Activated naive CD8-positive, alpha-beta T cell treated with anti-CD3 and anti-CD28 coated beads for 36 hours (primary cell): ENCODE measurements at places on chromosomes 6 and 20. TPM values are rescaled to one million over a fixed set of nuclear protein-coding genes. Genes with fewer than 3 reads are reported as not detected.

DNA sequence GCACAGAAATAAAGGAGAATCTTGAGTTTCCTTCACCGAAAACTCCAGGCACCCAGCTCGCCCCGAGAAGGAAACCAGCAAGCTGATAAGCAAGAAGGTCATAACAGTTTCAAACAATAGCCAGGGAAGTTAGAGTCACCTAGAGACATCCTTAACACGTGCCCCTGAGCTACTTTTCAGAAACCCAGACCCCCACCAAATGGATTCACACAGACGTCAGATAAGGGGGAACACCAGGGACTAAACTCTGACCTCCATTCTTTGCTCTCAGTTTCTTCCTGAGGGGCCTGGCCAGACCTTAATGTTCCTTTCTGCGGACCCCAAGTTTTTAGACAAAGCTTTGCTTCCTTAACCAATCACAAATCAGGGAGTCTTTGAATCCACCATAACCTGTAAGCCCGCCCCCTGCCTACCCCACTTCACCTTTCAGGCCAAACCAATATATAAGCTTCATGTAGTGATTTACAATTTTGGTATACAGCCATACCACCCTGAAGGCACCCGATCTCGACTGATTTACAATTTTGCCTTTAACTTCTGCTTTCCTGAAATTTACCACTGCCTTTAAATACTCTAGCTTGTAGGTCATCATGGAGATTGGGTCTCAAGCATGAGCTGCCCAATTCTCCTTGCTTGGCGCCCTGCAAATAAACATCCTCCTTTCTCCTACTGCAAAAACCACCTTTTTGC, 11.7 kb downstream of the SOD2 start:
- H3K4me1 ChIP-seq: peaks cover 25% of the 10 kb centered on the region
- DNase-seq: no peak

- H3K27ac ChIP-seq: no peak overlapping the region
- DNase-seq: no peak
- H3K4me3 ChIP-seq: no peak overlapping the region
- H3K36me3 ChIP-seq: no peaks in the 10 kb centered on the region
- H3K4me1 ChIP-seq: no peaks in the 10 kb centered on the region
These were observed 75.4 kb downstream of the PERP start for GRCh38 chr6:138031850-138032249.

The CTCFL gene
- total RNA-seq: not detected

- peaks cover 17% of the 10 kb centered on the region for H3K36me3 ChIP-seq
- H3K4me3 ChIP-seq: no peak overlapping the region
- H3K27ac ChIP-seq: peak overlapping the region; percentile 76
- DNase-seq: no peak
- no peaks in the 10 kb centered on the region for H3K27me3 ChIP-seq
These were observed 16.3 kb downstream of the RRBP1 start for GRCh38 chr20:17665756-17666155.

GRCh38 chr20:49701241-49701790, 12.4 kb downstream of the B4GALT5 start:
- H3K36me3 ChIP-seq: peaks cover 17% of the 10 kb centered on the region
- H3K4me3 ChIP-seq: no peak overlapping the region
- peaks cover 66% of the 10 kb centered on the region for H3K4me1 ChIP-seq
- H3K27ac ChIP-seq: peak overlapping the region; percentile 54
- H3K27me3 ChIP-seq: no peaks in the 10 kb centered on the region

The SLC29A1 gene
- 102 TPM for total RNA-seq

DNA sequence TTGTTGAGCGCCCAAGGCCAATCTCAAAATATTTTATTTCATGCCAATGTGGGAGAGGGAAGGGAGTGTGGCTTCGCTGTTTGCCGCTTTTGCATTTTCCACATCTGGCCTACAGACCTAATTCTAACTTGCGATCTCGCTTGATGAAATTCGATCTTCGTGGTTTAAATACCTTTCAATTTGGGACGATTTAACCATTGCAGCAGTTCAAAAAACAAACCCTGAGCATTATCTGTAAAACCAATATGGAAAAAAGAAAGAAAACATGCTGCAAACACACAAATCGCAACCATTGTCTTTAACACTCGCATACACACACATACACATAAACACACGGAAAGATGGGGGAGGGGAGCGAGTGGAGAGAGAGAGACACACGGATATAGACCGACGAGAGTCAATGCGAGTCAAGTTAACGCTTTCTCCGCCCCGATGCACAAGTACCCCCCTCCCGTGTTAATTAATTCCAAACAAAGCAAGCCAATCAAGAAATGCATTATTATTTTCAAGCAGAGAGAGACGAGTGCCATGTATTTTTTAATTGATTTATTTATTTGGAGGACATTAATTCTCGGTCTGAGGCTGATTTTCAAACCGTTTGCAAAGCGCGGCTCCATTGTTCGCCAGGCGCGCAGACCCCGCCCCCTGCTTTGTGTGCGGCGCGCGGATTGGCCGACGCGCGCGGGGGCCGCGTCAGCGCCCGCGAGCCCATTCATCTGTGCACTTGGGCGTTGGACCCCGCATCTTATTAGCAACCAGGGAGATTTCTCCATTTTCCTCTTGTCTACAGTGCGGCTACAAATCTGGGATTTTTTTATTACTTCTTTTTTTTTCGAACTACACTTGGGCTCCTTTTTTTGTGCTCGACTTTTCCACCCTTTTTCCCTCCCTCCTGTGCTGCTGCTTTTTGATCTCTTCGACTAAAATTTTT, at the start of gene MARCKS:
TSS of gene MARCKS (plus strand) at position 721 of the 931 bp plus-strand sequence. CDS start 401 bp downstream, outside the sequence.
- peak within 1 kb of the TSS; percentile 11 for H3K27ac ChIP-seq
- peaks cover 10% of the 10 kb centered on the region for H3K4me1 ChIP-seq

The MRPS26 gene
- 70.9 TPM for total RNA-seq

GRCh38 chr6:19311786-19312185, 525.4 kb upstream of the ID4 start:
- no peak for DNase-seq
- no peaks in the 10 kb centered on the region for H3K4me1 ChIP-seq
- H3K27ac ChIP-seq: no peak overlapping the region
- no peak overlapping the region for H3K4me3 ChIP-seq

DNA sequence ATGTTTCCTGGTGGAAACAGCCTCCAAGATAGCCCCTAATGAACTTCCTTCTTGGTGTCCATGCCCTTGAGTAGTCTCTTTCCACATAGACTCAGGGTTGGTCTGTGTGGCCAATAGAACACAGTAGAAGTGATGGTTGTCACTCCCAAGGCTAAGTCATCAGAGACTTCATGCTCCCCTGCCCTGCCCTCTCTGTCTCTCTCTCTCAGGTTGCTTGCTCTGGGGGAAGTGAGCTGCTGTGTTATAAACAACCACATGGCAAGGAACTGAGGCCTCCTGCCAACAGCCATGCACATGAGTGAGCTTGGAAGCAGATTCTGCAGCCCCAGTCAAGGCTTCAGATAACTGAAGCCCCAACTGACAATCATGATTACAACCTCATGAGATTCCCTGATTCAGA, 85.3 kb upstream of the SLC22A16 start:
- H3K4me3 ChIP-seq: no peak overlapping the region
- H3K27ac ChIP-seq: no peak overlapping the region
- no peaks in the 10 kb centered on the region for H3K36me3 ChIP-seq

The FAM50B gene
- 8.7 TPM for total RNA-seq

DNA sequence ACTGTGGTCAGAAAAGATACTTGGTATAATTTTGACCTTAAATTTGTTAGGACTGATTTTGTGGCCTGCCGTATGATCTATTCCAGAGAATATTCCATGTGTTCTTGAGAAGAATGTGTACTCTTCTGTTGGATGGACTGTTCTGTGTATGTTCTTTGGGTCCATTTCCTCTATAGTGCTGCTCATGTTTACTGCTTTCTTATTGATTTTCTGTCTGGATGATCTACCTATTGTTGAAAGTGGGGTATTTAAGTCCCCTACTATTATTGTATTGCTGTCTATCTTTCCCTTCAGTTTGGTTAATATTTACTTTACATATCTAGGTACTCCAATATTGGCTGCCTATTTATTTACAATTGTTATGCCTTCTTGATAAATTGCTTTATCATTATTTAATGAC, 298.4 kb downstream of the BCKDHB start:
- no peak overlapping the region for H3K27ac ChIP-seq
- H3K27me3 ChIP-seq: no peaks in the 10 kb centered on the region
- H3K4me3 ChIP-seq: no peak overlapping the region

The KCNK16 gene
- total RNA-seq: not detected

The MUCL3 gene
- not detected for total RNA-seq

- H3K36me3 ChIP-seq: no peaks in the 10 kb centered on the region
- no peak overlapping the region for H3K27ac ChIP-seq
- peaks cover 81% of the 10 kb centered on the region for H3K27me3 ChIP-seq
- peaks cover 18% of the 10 kb centered on the region for H3K4me1 ChIP-seq
- no peak overlapping the region for H3K4me3 ChIP-seq
These were observed 879 bp upstream of the INSM1 start for GRCh38 chr20:20366876-20367574.

The ABHD12 gene
- total RNA-seq: 18.4 TPM

The FAM184A gene
- 3.7 TPM for total RNA-seq

- H3K4me1 ChIP-seq: peaks cover 30% of the 10 kb centered on the region
- H3K36me3 ChIP-seq: no peaks in the 10 kb centered on the region
- peak overlapping the region; percentile 91 for H3K4me3 ChIP-seq
- no peak for DNase-seq
- H3K27ac ChIP-seq: peak overlapping the region; percentile 77
These were observed 1.4 kb upstream of the NRN1 start for GRCh38 chr6:6008089-6008647.

The ULBP2 gene
- 0.43 TPM for total RNA-seq

The PIM1 gene
- total RNA-seq: 168 TPM

GRCh38 chr6:24583463-24584381, 62.3 kb downstream of the KIAA0319 start:
- peaks cover 10% of the 10 kb centered on the region for H3K27me3 ChIP-seq
- H3K4me1 ChIP-seq: peaks cover 6% of the 10 kb centered on the region
- H3K4me3 ChIP-seq: no peak overlapping the region
- H3K27ac ChIP-seq: no peak overlapping the region
- DNase-seq: peak; percentile 69

The ESR1 gene
- total RNA-seq: 1.1 TPM

The ZNF311 gene
- total RNA-seq: 1.0 TPM

The MOXD1 gene
- not detected for total RNA-seq

- DNase-seq: no peak
- H3K36me3 ChIP-seq: no peaks in the 10 kb centered on the region
- H3K27ac ChIP-seq: no peak overlapping the region
- no peak overlapping the region for H3K4me3 ChIP-seq
- H3K4me1 ChIP-seq: no peaks in the 10 kb centered on the region
These were observed 40.4 kb downstream of the CD40 start for GRCh38 chr20:46158476-46158987.

- H3K4me3 ChIP-seq: no peak overlapping the region
- peaks cover 13% of the 10 kb centered on the region for H3K4me1 ChIP-seq
- peaks cover 4% of the 10 kb centered on the region for H3K27me3 ChIP-seq
These were observed 16.3 kb downstream of the LRP11 start for GRCh38 chr6:149847939-149848267.

GRCh38 chr6:43347021-43347420, 22.4 kb downstream of the ZNF318 start:
- H3K27ac ChIP-seq: no peak overlapping the region
- no peak for DNase-seq
- H3K36me3 ChIP-seq: peaks cover 11% of the 10 kb centered on the region
- no peaks in the 10 kb centered on the region for H3K27me3 ChIP-seq
- H3K4me3 ChIP-seq: no peak overlapping the region
- H3K4me1 ChIP-seq: no peaks in the 10 kb centered on the region

GRCh38 chr6:40042232-40042631, 108.0 kb upstream of the MOCS1 start:
- no peaks in the 10 kb centered on the region for H3K36me3 ChIP-seq
- no peak for DNase-seq
- H3K27me3 ChIP-seq: peaks cover 18% of the 10 kb centered on the region

- peaks cover 2% of the 10 kb centered on the region for H3K4me1 ChIP-seq
- no peak for DNase-seq
- H3K4me3 ChIP-seq: no peak overlapping the region
- no peaks in the 10 kb centered on the region for H3K27me3 ChIP-seq
- H3K27ac ChIP-seq: no peak overlapping the region
These were observed 280.5 kb downstream of the SYNE1 start for GRCh38 chr6:152356662-152357061.

DNA sequence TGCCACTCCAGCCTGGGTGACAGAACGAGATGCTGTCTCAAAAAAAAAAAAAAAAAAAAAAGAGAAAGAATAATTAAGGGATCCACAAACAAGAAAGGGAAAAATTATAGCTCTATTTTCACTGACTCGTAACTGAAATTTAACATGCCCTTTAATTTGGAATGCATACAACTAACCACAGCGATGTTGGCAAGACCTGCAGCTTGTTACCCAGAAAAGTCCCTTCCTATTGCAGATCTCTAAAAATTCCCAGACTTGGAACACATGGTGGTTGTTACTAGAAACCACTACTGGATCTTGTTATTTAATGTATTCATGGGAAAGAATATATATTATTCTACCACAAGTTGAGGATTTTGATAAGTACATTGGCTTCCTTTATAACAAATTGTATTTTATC, 27.8 kb upstream of the SMIM28 start:
- H3K4me3 ChIP-seq: no peak overlapping the region
- H3K4me1 ChIP-seq: peaks cover 2% of the 10 kb centered on the region
- H3K27ac ChIP-seq: no peak overlapping the region
- DNase-seq: no peak

The DLL1 gene
- total RNA-seq: 4.3 TPM

- no peak overlapping the region for H3K4me3 ChIP-seq
- peaks cover 5% of the 10 kb centered on the region for H3K27me3 ChIP-seq
- no peaks in the 10 kb centered on the region for H3K36me3 ChIP-seq
- no peak overlapping the region for H3K27ac ChIP-seq
- DNase-seq: no peak
These were observed 71.8 kb upstream of the DSP start for GRCh38 chr6:7469696-7470095.

- peak; percentile 22 for DNase-seq
- peak overlapping the region; percentile 94 for H3K4me3 ChIP-seq
- H3K36me3 ChIP-seq: peaks cover 15% of the 10 kb centered on the region
- H3K4me1 ChIP-seq: peaks cover 50% of the 10 kb centered on the region
These were observed 107.5 kb upstream of the PRSS16 start for GRCh38 chr6:27139756-27140579.

The TFAP2B gene
- total RNA-seq: not detected

The TREML1 gene
- total RNA-seq: not detected

The PGC gene
- total RNA-seq: not detected

GRCh38 chr6:87066449-87067333, 28.2 kb downstream of the CGA start:
- DNase-seq: peak; percentile 22
- H3K4me1 ChIP-seq: no peaks in the 10 kb centered on the region
- no peaks in the 10 kb centered on the region for H3K36me3 ChIP-seq
- no peak overlapping the region for H3K4me3 ChIP-seq
- no peak overlapping the region for H3K27ac ChIP-seq

DNA sequence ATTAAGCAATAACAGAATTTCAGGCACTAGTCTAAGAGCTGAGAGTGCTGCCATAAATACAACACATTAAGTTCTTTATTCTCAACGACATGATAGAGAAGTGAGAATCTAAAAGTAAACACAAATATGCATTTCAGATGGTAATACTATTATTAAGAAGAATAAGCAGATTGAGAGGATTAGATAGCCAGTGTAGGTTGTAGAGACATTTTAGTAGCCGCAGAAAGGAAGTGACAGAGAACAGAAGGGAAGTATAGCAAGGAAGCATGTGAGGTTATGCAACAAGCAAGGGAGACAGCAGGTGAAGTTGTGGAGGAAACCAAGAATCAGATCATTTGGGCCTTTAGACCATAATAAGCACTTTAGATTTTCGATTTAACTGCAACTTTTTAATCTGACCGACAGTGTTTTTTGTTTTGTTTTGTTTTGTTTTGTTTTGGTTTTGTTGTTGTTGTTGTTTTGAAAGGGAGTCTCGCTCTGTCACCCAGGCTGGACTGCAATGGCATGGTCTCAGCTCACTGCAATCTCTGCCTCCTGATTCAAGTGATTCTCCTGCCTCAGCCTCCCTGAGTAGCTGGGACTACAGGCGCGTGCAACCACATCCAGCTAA, 737.0 kb upstream of the ADGRB3 start:
- no peaks in the 10 kb centered on the region for H3K36me3 ChIP-seq
- H3K27ac ChIP-seq: no peak overlapping the region
- H3K4me1 ChIP-seq: no peaks in the 10 kb centered on the region
- no peaks in the 10 kb centered on the region for H3K27me3 ChIP-seq
- H3K4me3 ChIP-seq: no peak overlapping the region
- no peak for DNase-seq
